ENCODE measurements at places on chromosomes 4 and X.

- no peak for DNase-seq
Observed at GRCh38 chr4:75555294-75556164, at the start of gene ODAPH. TSS of gene ODAPH (plus strand) at chr4:75556066. CDS start at chr4:75556083, 17 bp downstream.

- DNase-seq = no peak
Observed at GRCh38 chrX:111881715-111882114, 5.7 kb downstream of the TRPC5OS start.

DNA sequence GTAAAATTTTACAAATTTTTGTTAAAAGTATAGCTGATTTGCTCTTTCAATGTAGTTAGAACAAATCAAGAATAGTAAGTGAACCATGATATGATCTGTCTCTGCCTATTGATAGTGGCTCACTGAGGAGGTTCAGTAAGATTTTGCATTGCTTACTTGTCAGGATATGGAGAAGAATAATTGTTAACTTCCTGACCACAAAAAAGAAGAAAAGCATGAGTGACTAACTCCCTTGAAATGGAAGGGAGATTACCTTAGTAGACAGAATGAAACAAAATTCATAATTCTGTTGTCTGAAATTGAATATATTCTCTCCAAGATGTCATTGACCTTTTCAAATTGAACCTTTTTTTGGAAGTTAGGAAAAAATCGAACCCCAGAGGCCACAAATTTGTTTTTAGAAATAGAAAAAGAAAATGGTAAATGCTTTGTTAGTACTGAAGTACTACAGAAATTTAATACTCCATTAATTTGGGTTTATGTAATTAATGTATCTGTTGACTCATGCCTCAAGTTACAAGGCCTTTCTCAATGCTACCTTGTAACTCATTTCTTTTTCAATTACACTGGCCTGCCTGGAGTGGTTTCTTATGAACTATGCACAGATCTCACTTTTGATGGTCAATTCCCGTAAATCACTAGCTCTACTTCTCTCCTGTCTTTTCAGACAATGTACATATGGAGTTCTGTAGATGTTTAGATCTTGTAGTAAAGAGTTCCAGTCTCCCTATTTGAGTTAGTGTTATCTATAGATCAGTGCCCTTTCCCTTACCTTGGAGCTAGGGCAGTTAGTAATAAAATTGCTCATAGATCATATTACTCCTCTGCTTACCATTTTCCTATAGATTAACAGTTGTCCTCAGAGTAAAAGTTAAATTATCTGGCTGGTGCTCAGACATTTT lies 139.3 kb downstream of the TLL1 start:
- DNase-seq = no peak

DNA sequence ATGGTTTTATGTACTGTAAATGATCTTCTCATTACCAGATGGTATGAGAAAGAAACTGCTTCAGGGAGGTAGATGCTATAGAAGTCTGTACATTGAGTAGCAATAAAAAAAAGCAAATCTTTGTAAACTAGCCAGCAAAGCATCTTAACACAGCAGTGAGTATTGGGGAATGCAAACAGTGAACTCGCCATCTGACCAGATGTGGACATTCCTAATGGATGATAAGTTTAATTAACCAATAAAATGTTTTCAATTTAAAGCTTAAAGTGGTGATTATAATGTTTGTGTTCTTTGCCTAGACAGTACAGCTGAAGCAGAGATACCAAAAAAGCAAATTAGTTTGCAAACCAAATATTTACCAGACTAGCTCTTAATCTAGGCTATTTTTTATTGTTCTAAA lies 1144.2 kb downstream of the FAT4 start:
- DNase-seq = no peak

GRCh38 chrX:48910926-48911411 lies 477 bp downstream of the SLC35A2 start:
- no peak for DNase-seq

- no peak for DNase-seq
Observed at GRCh38 chr4:118770741-118771187, 65.2 kb downstream of the SEC24D start.

GRCh38 chrX:153877571-153878261 lies 8.3 kb downstream of the L1CAM start:
- DNase-seq = no peak

DNA sequence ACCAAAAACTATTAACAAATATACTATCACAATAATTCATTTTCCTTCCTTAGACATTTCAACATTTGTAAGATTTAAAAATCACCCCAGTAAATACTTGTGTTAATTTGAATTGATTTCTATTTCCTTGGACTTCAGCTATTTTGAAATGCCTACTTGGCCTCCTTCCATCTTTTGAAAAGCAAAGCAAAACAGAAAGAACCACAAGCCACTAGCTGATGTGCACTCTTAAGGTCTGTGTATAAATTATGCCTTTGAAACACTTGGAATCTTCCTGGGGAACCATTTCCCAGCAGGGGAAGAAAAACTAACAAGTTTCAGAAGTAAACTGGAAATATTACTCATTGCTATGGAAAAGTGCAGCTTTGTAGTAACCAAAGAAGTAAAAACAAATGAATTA lies 139.8 kb downstream of the CLCN4 start:
- DNase-seq = no peak

GRCh38 chr4:16205298-16206164 lies 20.7 kb downstream of the TAPT1 start:
- DNase-seq = no peak

GRCh38 chrX:150504397-150505182 lies 63.8 kb upstream of the MTM1 start:
- DNase-seq = no peak

- no peak for DNase-seq
Observed at GRCh38 chrX:133633162-133633561, 217.9 kb upstream of the GPC4 start.

DNA sequence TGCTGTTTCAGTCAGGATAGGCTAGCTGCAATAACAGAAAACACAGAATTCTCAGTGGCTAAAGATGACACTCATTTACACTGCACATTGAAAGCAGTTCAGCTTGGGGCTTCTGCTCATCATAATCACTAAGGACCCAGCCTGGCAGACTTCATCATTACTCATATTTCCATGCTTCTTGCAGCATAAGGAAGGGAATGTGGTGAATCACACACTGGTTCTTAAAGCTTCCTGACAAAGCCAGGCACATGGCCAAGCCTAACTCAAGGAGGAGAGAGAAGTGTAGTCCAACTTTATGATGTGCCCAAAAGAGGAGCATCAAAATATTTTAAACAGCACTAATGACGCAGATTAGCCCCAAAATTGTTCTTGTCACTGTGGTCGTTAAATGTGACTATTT lies 186.5 kb downstream of the BANK1 start:
- no peak for DNase-seq

- DNase-seq = no peak
Observed at GRCh38 chr4:38684271-38684670, 20.3 kb downstream of the KLF3 start.

- no peak for DNase-seq
Observed at GRCh38 chrX:15398874-15399273, 14.7 kb upstream of the VEGFD start.

DNA sequence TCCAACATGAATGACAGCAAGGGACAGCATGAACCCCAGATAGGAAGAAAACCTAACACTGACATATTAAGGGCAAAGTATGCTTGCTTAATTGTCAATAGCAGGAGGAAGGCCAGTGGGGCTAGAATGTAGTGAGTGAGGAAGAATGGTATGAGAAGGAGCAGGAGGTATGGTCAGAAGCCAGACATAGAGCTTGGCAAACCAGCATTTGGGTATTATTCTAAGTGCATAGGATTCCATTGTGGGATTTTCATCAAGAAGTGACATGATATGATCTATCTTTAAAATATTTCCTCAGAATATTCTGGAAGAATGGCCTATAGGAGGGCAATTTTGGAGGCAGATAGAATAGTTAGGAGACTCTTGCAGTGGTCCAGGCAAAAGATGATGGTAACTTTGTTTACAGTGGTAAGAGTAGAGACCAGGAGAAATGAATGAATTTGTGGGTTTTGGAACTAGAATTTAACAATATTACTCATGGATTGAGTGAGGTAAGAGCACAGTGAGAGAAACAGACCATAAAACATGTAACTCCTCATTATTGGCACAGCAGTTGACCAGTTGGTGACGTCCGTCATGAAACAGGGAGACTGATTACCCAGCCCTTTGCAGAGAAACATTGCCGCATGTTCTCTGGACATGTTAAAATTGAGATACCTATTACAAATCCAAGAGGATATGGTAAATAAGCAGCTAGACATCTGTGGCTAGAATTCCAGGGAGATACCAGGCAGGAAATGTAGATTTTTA lies 246.5 kb upstream of the HS3ST1 start:
- no peak for DNase-seq

- no peak for DNase-seq
Observed at GRCh38 chr4:47312170-47312569, 151.3 kb downstream of the COMMD8 start.

DNA sequence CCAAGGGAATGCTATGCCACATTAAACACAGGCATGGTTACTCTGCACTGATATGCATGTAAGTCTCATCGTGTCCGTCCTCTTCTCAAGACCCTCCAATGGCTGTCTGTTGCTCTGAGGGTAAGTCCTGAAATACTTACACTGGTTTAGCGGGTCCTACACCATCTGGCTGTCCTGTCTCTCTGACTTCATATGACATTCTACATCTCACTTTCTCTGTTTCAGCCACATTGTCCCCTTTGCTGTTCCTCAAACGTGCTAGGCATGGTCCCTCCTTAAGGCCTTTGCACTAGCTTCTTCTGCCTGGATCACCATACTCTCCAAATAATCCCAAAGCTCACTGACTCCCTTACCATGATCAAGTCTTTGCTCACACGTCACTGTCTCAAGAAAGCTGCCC lies 131.4 kb downstream of the PALLD start:
- DNase-seq = no peak

- DNase-seq = no peak
Observed at GRCh38 chr4:90357117-90357710, 230.0 kb downstream of the CCSER1 start.

GRCh38 chrX:22193851-22194659 lies 78.7 kb upstream of the CBLL2 start:
- DNase-seq = no peak

GRCh38 chr4:98193459-98194105 lies 50.3 kb upstream of the STPG2 start:
- no peak for DNase-seq

DNA sequence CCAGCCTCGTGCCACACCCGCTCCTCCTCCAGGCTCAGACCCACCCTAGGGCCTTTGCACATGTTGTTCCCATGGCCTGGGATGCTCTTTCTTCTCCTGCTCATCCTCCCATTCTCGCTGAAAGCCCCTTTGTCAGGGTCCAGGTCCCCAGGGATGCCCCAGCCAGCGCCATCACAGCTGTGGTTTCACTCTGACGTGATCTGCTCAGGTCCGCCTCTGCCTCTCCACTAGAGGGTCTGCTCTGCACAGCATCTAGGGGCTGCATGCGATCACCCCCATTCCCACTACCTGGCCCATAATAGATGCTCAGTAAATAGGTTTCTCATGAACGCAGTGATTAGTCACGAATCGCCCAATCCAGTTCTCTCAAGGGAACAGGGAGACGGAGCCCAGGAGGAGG lies 222.5 kb downstream of the AFAP1 start:
- no peak for DNase-seq

DNA sequence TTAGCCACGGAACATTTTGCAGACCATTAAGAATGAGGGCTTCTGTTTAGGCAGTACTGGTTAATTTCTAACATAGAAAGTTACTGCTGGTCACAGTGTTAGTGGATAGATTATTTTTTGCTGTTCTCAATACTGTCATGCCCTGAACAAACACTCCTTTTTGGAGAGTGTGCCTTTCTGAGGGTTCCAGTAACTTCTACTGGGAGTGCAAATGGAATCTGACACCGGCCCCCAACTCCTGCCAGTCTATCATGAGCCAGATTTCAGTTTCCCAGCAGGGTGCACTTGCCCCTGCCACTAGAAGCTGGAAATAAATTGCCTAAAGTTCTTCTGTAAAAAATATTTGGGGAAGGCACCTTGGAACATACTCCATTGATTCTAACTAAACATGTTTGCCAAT lies 224.4 kb upstream of the GPC4 start:
- no peak for DNase-seq

- no peak for DNase-seq
Observed at GRCh38 chr4:762211-763190, 56.9 kb downstream of the PCGF3 start.

GRCh38 chrX:63664741-63665140 lies 120.3 kb downstream of the ARHGEF9 start:
- DNase-seq = no peak

DNA sequence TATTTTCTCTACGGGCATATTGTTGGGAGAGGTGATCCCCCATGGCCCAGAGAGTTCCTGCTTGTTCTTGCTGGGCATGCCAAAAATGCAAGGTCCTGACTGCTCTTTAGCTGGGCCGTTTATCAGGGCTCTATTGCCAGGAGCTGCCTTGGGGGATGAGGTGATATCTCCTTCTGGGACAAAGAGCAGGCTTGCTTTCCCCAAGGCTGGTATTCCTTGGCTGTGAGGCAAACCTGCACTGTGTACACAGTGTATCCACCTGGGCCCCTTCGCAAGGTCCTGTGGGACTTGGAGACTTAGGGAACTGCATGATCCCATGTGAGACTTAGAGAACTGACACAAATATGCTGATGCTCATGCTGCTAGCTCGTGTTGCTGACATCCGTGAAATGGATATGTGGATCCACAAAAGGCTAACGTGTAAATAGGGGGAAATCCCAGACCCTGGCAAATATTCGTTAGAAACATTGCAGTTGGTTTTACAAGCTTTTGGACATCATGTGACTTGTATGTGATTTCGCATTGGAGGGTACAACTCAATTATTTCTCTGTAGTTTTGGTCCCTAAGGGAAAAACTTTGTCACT lies 24.4 kb upstream of the ZFX start:
- DNase-seq = no peak

DNA sequence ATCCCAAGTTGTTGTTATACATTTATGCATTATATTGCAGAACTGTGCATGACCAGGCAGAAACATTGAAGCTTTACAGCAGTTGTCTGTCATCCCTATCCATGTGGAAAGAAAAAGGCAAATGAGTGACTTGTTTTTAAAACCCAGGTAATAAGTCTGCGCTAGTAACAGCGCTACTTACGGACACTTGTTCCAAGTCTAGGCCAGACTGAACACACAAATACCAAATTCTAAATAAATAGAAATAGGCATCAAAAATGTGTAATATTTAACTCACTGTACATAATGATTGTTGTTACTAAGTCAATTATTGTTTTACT lies 548 bp upstream of the MAML3 start:
- no peak for DNase-seq

- no peak for DNase-seq
Observed at GRCh38 chr4:3145234-3145924, 70.9 kb downstream of the HTT start.

DNA sequence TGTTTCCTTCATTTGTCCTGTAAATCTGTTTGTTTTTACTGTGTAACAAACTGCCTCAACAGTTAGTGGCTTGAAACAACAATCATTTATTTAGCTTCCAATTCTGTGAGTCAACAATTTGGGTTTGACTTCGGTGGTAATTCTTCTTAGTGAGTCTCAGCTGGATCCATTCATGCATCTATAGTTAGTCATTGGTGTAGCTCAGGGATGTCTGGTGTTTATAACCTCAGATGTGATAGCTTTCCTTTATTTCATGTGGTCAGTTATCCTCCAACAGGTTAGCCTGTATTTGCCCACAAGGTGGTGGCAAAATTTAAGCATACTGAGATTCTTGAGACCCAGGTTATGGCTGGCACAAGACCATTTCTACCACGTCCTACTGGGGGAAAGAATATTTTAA lies 1267.2 kb downstream of the RAPGEF2 start:
- DNase-seq = no peak

GRCh38 chrX:48611703-48612102 lies 14.4 kb downstream of the WDR13 start:
- no peak for DNase-seq

- no peak for DNase-seq
Observed at GRCh38 chr4:8410641-8411271, 29.8 kb downstream of the ACOX3 start.

Data from stimulated activated CD4-positive, alpha-beta T cell treated with anti-CD3 and anti-CD28 coated beads, Interleukin-12 subunit alpha, Interleukin-12 subunit beta, amount 100 ng/mL, for 4 hours (primary cell).